ENCODE measurements at places on chromosomes 7 and 10.

DNA sequence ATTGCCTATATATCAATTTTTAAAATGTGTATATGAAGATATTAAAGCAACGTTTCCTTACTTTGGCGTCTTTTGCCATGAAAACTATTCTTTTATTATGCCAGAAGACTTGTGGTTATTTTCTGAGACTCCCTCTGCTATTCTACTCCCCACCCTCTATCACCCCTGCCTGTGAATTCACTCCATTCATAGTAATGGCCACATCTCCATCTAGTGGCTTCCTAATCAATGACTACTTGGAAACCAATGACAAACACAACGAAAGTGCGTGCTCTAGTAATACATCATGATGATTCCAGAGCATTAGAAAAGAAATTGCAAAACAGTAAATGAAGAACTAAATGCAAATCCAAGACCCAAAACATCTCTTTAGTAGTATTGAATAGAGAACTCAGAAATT is 186.7 kb upstream of the HGF start:
- DNase-seq = no peak

DNA sequence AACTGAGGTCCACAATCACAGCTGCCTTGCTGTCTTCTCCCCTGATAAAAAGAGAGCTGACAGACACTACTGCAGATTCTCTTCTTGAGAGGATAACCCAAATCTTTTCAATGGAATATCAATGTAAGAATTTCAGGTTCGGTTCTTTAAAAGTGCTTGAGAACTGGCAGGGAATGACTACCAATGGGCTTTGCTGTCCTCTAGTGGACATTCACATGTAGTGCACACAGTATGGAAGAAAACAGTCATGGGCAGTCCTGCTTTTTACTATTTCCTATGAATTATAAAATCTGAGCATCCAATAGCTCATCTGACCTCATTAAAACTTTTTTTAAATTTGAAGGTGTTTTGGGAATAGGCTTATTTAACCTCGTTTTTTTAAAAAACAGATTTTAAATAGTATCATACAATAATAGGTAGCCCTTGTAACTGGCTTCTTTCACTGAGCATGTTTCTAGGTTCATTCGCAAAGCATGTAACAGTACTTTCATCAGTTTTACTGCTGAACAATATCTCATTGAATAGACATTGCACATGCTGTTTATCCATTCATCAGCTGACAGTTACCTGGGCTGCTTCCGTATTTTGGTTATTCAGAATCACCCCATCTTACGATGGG is 18.3 kb downstream of the FZD9 start:
- DNase-seq = no peak

GRCh38 chr7:121516821-121517220 is 120.7 kb upstream of the FAM3C start:
- DNase-seq = no peak

DNA sequence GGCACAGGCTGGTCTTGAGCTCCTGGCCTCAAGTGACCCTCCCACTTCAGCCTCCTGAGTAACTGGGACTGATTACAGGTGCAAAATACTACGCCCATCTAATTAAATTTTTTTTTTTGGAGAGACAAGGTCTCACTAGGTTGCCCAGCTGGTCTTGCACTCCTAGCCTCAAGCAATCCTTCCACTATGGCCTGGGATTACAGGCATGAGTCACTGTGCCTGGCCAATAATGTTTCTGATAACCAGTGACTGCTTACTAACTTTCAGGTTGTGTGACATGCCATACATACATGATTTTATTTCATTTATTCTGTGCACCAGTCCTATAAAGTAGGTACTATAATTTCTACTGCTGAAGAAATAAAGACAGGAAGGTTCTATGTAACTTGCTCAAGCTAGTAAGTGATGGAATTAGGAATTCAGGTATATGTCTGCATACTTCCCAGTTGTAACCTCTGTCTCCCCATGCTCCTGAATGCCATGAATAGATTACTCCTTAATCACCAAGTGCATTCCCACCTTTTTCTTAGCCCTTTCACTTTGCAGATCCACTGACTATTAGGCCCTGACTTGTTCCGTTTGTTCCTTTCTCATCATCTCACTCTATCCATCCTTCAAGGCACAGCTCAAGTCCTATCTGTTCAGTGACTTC is 28.1 kb downstream of the MCU start:
- no peak for DNase-seq

- DNase-seq = no peak
These were observed 13.0 kb upstream of the WIPI2 start for GRCh38 chr7:5177060-5177459.

DNA sequence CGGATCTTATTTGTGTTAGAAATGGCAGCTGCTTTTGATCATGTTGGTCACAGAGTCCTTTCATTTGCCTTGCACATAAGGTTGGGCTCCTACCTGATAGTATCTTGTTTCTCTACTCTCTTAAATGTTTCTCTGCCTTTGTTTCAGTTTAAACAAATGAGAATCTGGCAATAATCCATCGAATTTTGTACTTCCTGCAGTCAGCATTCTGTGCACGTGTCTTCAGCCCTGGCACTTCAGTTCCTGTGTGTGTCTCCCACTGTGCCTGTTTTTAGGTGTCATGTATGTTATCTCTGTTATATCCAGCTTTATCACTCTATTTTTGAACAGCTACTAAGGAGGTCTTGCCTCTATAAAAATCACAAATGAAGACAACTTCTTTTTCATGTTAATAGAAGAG is 28.4 kb upstream of the PTER start:
- DNase-seq = no peak

- no peak for DNase-seq
These were observed 64.7 kb downstream of the NOD1 start for GRCh38 chr7:30413864-30414263.

- no peak for DNase-seq
These were observed 683.9 kb downstream of the MAGI2 start for GRCh38 chr7:78769481-78770101.

DNA sequence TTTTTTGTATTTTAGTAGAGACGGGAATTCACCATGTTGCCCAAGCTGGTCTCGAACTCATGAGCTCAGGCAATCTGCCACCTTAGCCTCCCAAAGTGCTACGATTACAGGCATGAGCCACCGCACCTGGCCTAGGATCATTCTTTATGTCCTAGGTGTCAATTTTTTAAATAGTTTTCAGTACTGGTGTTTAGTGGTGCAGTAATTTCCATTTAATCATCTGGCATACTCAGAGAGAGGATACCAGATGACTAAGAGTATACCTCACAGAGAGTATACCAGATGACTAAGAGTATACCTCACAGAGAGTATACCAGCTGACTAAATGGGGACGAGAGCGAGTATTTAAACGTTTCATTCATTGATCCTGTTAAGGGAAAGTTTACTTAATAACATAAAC is 37.3 kb upstream of the TMEM248 start:
- DNase-seq = no peak

DNA sequence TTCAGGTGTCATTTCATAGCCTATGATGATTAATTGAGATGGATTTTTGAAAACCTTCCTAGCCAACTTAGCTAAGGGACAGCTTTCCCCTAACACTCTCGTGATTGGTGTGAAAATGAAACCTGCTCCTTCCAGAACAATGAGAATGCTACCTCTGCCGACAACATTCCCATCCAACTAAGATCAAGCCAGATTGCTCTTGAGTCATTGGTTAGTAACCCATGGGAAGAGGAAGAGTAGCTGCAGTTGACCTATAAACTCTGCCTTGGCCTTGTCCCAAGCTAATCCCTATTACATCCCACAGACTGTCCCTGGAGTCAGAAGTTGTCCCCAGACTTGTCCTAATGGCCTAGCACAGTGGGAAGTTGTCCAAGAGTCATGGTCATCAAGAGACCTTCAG is 80.5 kb upstream of the SVIL start:
- no peak for DNase-seq

GRCh38 chr10:102120991-102121738 is 997 bp upstream of the LDB1 start:
- no peak for DNase-seq

DNA sequence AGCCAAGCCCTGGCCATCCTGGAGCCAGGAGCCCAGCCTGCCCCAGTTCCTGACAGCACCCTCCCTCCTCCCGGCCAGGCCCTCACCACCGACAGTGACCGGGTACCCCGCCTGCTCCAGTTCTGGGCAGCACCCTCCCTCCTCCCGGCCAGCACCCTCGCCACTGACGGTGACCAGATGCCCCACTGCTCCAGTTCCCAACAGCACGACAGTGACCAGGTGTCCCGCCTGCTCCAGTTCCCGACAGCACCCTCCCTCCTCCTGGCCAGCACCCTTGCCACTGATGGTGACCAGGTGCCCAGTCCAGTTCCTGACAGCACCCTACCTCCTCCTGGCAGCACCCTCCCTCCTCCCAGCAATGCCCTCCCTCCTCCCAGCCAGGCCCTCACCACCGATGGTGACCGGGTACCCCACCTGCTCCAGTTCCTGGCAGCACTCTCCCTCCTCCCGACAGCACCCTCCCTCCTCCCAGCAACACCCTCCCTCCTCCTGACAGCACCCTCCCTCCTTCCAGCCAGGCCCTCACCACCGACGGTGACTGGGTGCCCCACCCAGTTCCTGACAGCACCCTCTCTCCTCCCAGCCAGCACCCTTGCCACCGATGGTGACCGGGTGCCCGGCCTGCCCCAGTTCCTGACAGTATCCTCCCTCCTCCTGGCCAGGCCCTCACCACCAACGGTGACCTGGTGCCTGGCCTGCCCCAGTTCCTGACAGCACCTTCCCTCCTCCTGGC is 40.3 kb downstream of the VIPR2 start:
- no peak for DNase-seq

GRCh38 chr7:157570531-157571200 is 233.9 kb downstream of the DNAJB6 start:
- DNase-seq = no peak

DNA sequence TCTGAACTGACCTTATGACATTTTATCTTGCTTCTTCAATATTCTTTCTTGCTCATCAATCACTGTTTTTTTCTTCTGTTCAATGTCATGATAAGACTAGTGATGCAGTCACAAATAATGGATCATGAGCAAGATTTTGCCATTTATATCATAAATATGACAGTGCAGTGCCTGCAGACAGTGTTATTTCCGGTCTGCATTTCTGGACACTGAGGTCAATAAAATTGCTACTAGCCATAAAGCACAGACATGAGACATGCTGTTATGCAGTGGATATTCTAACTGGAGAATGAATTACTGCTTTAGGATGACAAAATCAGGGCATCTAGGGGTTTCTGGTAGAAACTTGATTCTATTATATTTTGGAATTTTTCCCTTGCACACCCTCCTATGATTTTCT is 1509.7 kb upstream of the LRRTM3 start:
- DNase-seq = no peak

- DNase-seq = no peak
These were observed 12.2 kb downstream of the AQP1 start for GRCh38 chr7:30923774-30924413.

GRCh38 chr7:10731253-10731773 is 242.4 kb upstream of the PHF14 start:
- no peak for DNase-seq

DNA sequence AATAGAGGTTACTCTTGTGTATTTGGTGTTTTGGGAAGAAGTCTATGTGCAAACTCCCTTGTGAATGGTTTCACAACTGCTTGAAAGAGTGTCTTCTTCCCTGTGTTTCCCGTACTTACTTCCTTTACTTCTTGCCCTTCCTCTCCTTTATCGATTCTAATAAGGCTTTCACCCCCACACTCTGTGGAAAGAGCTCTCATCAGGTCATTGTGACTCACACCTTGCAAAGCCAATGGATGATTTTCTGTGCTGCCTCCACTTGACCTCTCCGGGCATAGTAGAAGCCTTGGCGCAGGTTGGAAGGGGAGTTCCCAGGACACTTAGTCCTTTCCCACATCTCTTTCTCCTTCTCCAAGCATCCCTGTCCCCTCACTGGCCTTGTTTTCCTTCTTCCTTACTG is 6.2 kb upstream of the TSPAN15 start:
- DNase-seq = no peak

DNA sequence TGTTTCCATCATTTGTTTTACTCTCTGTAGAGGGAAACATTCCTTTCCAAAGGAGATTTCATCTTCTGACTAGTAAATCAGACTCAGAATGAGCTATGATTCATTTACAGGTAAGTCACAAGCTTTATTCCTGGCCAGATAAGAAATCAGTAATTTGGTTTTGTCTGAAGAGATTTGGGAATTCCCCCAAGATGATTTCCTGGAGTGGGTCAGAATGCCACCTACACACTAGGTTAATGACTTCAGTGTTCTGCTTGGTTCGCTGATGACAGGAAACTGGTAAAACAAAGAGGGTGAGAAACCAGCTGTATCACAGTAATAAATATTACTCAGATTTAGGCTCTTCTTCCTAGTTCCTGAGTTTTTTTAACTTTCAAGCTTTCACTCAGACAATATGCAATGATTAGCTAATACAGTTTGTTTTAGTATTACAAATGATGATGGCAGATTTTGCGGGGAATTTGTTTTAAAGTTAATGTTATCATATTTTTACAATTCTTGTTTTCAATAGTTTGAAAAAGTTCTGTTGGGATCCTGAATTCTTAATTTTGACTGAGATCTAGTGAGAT is 8.3 kb upstream of the ASZ1 start:
- no peak for DNase-seq

All from esophagus squamous epithelium (tissue), 5 donors.